Mucosa of gallbladder (tissue), 1 donor: ENCODE measurements at places on chromosomes 2 and 18. TPM values are rescaled to one million over a fixed set of nuclear protein-coding genes. Genes with fewer than 3 reads are reported as not detected.

Gene TAF1B
- 14.8 TPM for total RNA-seq

Gene PSMA8
- not detected for total RNA-seq

Gene NXPH2
- total RNA-seq: not detected

Gene NR4A2
- total RNA-seq: 11.9 TPM

Gene ZNF385B
- total RNA-seq: 3.2 TPM

Gene FOXD4L1
- total RNA-seq: 0.17 TPM
